Panc1 (cell line): ENCODE measurements at places on chromosomes 7 and 10.

GRCh38 chr10:131654471-131655087 lies 246.2 kb upstream of the PPP2R2D start:
- H3K27me3 ChIP-seq: no peaks in the 10 kb centered on the region
- H3K36me3 ChIP-seq: no peaks in the 10 kb centered on the region
- DNase-seq: no peak
- H3K4me3 ChIP-seq: no peak overlapping the region
- peaks cover 3% of the 10 kb centered on the region; the same call in 1 of the 2 replicates for H3K4me1 ChIP-seq

- no peak for DNase-seq
- no peaks in the 10 kb centered on the region for H3K36me3 ChIP-seq
- no peak overlapping the region for H3K27ac ChIP-seq
- H3K4me3 ChIP-seq: no peak overlapping the region
- no peaks in the 10 kb centered on the region for H3K27me3 ChIP-seq
Observed at GRCh38 chr7:1297017-1297960, 64.6 kb downstream of the UNCX start.

DNA sequence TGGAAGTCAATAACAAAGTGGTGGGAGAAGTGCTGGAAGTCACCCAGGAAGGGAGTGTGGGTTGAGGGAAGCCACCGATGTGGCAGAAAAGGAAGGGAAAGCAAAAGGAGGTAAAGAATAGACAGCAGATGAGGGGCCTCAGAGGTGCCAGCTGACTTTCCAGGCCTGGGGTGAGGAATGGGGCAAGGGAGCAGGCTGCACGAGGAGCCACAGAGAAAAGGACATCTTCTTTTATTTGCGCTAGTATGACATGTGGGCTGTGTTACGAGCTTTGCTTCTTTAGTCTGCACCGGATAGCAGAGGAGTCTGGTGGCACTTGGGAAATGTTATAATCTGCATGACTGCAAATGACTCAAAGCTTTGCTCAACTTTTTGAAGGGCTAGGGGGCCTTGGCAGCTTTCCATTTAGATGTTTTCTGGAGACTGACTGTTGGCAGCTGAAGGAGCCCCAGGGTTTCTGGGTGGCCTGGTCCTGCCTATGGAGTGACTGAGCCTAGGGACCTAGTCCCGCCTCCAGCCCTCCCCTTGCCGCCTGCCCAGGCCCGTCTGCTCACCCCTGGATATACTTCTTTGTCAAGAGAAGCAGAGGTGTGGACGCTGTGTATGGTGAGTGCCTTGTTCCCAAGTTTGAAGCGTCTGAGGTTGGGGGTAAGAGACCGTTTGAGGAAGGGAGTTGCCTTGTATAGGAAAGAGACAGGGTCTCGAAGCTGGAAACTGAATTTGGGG lies 5.1 kb downstream of the PRXL2A start:
- H3K4me1 ChIP-seq: peaks cover 16% of the 10 kb centered on the region; the same call in 1 of the 2 replicates
- no peak overlapping the region for H3K27ac ChIP-seq
- no peak overlapping the region for H3K4me3 ChIP-seq
- no peak for DNase-seq
- no peaks in the 10 kb centered on the region for H3K36me3 ChIP-seq

DNA sequence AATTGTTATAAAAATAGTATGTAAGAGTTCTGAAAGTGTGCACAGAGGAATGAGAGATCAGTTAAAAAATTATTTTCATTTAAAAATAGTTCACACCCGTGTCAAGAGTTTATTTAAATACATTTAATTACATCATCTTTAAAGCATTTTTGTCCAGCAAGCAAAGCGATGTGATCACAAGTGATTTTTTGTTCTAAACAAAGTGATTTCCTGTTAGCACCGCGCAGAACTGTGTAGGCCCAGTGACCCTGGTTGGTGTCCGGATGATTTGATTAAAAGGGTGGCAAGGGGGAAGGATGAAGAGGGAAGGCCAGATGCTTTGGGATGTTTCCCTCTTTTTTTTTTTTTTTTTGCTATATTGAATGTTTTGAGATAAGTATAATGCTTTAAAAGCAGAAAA lies 227.8 kb upstream of the PITRM1 start:
- H3K4me3 ChIP-seq: no peak overlapping the region
- H3K36me3 ChIP-seq: no peaks in the 10 kb centered on the region
- no peak overlapping the region for H3K27ac ChIP-seq
- H3K27me3 ChIP-seq: no peaks in the 10 kb centered on the region
- no peaks in the 10 kb centered on the region; the same call in 1 of the 2 replicates for H3K4me1 ChIP-seq

DNA sequence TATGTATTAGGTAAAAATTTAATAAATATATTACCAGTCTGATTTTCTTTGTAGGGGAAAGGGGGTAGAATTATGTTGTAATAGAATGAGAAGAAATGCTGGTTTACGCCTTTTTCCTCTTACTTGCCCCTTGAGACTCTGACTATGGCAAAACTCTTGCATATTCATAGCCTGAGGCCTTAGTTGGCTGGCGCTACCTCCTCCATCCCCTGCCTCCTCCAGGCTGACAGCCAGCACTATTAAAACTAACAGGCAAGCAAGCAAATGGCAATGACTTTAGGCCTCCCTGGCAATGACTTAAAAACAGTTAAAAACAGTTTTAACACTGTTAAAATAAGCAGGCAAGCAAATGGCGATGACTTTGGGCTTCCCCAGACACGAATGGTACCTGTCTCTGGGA lies 14.4 kb downstream of the PKD2L1 start:
- no peak for DNase-seq
- peaks cover 31% of the 10 kb centered on the region; the same call in 1 of the 2 replicates for H3K27me3 ChIP-seq
- no peaks in the 10 kb centered on the region for H3K4me1 ChIP-seq
- H3K36me3 ChIP-seq: no peaks in the 10 kb centered on the region
- no peak overlapping the region for H3K27ac ChIP-seq

DNA sequence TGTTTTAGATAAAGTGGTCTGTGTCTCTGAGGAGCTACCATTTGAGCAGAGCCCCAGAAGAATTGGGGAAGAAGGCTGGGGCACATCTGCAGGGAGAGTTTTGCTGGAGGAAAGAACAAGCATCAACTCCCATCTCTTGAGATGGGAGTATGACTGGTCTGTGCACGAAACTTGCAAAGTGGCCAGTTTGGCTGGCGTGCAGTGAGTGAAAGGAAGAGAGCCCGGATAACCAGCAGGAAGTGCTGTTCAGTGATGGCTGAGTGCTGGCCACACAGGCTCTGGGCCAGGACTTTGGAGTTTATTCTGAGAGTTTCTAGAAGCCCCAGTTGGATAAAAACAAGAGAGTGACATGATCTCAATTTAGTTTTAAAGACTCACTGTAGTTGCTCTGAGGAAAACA lies 34.4 kb upstream of the SVIL start:
- no peaks in the 10 kb centered on the region for H3K4me1 ChIP-seq
- no peak for DNase-seq
- no peaks in the 10 kb centered on the region for H3K27me3 ChIP-seq
- H3K27ac ChIP-seq: no peak overlapping the region
- H3K36me3 ChIP-seq: no peaks in the 10 kb centered on the region

DNA sequence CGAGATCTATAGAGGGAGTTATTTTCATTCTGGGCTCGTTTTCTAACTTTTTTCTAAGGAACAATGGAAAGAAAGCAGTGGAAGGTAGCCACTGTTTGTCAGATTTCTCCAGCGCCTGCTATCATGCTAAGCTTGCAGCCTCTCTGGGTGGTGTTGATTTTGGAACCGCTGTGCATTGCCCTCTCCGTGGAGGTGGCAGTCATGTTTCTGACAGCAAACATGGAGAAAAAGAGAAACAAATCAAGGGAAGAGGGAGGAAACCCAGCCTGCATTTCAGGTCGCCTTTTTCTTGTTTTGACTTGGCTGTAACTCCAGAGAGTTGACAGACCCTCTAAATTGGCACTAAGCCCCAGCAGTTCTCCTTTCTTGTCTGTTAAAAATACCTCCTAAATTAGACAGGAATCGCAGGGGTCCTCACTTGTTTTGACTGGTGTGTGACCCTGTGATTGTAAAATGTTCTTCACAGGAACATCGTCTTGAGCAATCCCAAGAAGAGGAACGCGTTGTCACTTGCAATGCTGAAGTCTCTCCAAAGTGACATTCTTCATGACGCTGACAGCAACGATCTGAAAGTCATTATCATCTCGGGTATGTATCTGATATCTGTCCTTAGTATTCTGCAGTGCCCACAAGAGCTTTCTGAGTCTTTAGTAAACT lies 4.8 kb downstream of the ECHDC3 start:
- H3K4me1 ChIP-seq: no peaks in the 10 kb centered on the region
- no peak for DNase-seq
- no peaks in the 10 kb centered on the region for H3K27me3 ChIP-seq
- H3K27ac ChIP-seq: no peak overlapping the region

- H3K4me1 ChIP-seq: no peaks in the 10 kb centered on the region
- peaks cover 4% of the 10 kb centered on the region; the same call in 1 of the 2 replicates for H3K27me3 ChIP-seq
Observed at GRCh38 chr7:135726276-135726788, 1.7 kb downstream of the SLC13A4 start.

- no peaks in the 10 kb centered on the region for H3K36me3 ChIP-seq
- H3K4me3 ChIP-seq: no peak overlapping the region
- H3K4me1 ChIP-seq: no peaks in the 10 kb centered on the region
- no peaks in the 10 kb centered on the region for H3K27me3 ChIP-seq
- no peak for DNase-seq
Observed at GRCh38 chr10:34029455-34029854, 695.0 kb upstream of the NRP1 start.

- H3K4me3 ChIP-seq: no peak overlapping the region
- H3K36me3 ChIP-seq: no peaks in the 10 kb centered on the region
- H3K4me1 ChIP-seq: no peaks in the 10 kb centered on the region
- H3K27me3 ChIP-seq: no peaks in the 10 kb centered on the region
- no peak overlapping the region for H3K27ac ChIP-seq
Observed at GRCh38 chr7:70856901-70857630, 274.9 kb upstream of the GALNT17 start.

GRCh38 chr10:132696728-132697577 lies 89.0 kb downstream of the NKX6-2 start:
- no peak overlapping the region for H3K4me3 ChIP-seq
- H3K27ac ChIP-seq: no peak overlapping the region
- no peak for DNase-seq
